NCI-H2081 (cell line): ENCODE measurements at places on chromosomes 12 and 14.
A peak's percentile ranks its signal among the peaks of the same experiment; 100 is the strongest.

DNA sequence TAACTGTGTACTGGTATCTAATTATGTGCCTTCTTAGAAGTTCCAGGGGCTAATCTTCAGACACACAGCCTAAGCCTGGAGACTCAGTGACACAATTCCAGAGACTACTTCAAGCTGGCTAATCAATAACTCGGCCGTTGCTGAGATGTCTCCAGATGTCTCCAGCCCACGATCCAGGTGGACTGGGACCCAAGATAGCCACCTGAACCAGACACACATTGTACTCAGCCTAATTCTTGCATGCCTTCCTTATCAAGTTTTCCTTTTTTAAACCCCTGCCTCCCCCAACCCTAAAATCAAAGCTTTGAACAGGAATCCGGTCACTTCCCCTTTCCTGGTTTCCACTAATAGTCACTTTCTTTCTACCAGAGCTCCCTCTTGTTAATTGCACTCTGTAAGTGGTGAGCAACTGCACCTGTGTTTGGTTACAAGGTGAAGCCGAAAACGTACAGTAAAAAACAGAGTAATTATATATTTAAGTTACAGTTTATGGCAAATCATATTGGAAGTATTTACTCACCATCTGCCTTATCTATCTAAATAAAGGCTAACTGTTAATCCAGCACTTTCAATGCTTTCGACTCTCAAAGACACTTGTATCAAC, 39.8 kb upstream of the PTGDR start:
- peak; percentile 51 for DNase-seq

DNA sequence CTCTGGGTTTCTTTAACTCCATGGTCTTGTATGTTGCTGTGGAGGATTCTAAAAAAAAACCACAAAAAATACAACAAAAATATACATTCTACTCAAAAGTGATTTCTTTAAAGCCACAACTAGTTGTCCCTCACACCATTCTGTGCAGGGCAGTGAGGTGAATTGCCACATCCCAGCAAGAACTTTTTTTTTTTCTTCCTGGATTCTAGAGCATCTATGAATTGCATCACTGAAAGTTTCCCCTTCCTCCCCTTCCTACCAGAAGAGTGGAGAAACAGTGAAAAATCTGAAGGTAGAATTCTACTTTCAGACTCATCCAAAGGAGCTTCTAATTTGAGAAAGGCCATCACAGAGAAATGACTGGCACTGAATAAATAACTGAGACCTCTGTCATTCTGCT, 395.3 kb downstream of the AEBP2 start:
- no peak for DNase-seq

- no peak for DNase-seq
Observed at GRCh38 chr12:51198568-51199365, 19.1 kb downstream of the POU6F1 start.

- no peak for DNase-seq
Observed at GRCh38 chr12:28059668-28060067, 87.1 kb upstream of the PTHLH start.

- peak; percentile 8 for DNase-seq
Observed at GRCh38 chr12:14367040-14367661, 1.7 kb downstream of the ATF7IP start.

DNA sequence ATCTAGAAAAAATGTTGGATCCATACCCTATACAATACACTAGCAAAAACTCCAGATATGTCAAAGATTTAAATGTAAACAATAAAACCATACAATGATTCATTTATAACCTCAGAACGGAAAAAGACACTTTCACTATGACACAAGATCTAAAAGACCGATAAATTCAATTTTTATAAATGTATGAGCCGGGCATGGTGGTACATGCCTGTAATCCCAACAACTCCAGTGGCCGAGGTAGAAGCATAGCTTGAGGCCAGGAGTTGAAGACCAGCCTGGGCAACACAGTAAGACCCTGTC, 2.5 kb upstream of the SOS2 start:
- DNase-seq, result no peak

GRCh38 chr14:94517248-94517640, 8.0 kb upstream of the SERPINA12 start:
- DNase-seq, result no peak

DNA sequence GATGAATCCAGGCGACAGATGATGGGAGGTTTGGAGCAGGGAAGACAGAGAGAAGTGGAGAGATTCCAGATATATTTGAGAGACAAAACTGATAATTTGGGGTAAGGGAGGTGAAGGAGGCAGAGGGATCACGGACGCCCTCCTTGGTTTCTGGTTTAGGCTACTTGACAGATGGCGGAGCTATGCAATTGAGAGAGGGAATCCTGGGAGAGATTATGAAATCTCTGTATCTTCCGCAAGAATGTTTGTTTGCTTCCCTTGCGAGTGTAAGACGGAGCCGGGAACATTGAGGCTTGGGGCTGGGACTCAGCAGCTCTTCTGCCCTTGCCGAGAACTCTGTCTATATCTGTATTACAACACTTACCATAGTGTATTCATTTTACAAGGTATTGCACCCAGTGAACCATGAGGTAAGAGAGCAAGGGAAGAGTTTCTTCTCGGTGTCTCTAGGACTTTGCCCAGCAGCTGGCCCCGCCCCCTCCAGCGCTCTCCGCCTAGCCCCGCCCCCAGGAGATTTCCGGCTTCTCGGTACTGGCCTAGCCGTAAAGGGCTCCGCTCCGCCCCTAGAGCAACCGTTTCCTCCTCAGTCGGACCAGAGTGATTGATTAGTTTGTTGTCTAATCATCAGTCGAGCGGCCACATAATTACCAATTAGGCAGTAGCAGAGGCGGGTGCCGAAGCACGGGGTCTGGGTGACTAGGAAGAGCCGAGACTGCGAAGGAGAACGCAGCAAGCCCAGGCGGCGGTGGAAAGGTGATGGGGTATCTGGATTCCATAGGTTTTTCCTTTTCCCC, at the start of gene PRR13:
TSS of gene PRR13 (plus strand) at position 695 of the 794 bp plus-strand sequence. CDS start 981 bp downstream, outside the sequence.
- peak; percentile 97 for DNase-seq

DNA sequence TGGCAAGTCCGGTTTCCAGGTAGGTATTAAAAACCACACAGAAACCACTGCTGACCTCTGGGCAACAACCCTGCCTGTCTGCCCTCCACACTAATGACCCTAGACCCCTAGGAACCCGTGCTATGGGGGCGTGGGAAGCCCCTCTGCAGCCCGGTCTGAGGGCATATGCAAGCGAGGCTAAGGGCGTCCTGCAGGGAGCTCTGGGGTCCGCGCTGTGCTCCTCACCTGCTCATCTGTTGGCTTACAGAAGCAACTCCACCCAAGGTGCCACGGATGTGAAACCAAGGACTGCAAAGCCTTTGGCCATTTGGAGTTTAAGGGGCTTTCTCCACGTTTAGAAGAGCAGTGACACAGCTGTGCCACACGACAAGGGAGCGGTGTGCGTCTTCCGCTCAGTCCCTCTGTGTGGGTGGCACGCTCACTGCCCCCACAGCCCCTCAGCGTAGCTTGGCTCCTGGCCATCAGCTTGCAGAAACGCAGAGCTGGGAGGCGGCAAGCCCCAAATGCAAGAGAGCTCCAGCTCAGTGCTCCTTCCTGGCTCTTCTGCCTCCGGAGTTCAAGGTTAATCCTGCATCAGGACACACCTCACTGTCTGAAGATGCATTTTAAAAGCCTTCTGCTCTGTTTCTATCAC, 18.4 kb downstream of the AMN start:
- no peak for DNase-seq

DNA sequence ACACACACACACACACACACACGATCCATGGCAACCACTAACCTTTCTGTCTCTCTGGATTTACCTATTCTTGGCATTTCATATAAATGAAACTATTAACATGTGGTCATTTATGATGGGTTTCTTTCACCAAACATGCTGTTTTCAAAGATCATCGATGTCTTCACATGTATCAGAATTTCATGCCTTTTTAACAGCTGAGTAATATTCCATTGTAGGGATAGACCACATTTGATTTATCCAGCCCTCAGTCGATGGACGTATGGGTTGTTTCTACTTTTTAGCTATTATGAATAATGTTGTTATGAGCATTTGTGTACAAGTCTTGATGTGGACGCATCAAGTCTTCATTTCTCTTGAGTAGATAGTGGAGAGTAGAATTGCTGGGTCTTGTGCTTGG, 56.5 kb downstream of the MVK start:
- no peak for DNase-seq

DNA sequence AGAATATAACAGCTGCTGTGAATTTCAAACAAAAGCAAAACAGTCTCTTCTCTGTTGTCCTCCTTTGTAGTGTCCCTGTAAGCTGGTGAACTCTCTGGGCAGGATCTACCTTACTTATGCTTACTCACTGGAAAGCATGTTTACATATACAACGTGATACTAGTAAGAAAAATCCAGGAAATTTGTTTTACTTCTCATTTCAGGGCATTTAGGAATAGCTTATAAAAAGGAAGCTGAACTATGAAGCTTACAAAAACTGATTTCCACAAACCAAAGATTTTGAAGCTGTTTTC, 311.0 kb downstream of the NOVA1 start:
- no peak for DNase-seq

DNA sequence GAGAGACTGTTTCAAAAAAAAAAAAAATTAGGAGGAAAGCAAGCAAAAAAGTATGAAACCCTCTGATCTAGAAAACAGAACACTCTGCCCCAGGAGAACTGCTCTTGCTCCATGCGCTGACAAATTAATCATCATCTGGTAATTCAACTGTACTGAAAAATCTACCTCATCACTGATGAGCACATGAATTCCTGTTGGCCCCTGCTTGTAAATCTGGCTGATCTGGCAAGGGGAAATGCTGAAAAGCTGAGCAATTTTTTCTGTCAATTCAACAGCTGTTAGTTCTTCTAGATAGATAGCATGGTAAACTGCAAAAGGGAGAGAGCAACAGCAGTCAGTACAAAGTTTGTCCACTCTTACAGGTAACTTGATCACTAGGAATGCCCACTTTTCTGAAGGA, 15.2 kb upstream of the CSRNP2 start:
- DNase-seq, result no peak

DNA sequence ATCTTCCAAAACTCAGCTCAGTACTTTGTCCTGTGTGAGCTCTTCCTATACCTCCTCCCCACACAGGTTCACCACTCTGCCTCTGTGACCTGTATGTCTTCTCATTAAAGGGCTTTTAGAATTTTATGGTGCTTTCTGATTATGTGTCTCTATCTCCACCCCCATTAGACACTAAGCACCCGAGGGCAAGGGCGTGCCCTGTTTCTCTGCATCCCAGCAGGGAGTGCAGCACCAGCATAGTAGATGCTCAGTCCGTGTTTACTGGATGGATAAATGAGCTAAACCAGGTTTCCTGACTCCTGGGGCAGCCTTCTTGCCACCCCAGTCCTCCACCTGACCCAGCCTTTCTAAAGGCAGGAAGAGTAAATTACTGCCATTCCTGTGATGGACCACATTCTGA, 333.8 kb downstream of the CACNA1C start:
- DNase-seq, result no peak

DNA sequence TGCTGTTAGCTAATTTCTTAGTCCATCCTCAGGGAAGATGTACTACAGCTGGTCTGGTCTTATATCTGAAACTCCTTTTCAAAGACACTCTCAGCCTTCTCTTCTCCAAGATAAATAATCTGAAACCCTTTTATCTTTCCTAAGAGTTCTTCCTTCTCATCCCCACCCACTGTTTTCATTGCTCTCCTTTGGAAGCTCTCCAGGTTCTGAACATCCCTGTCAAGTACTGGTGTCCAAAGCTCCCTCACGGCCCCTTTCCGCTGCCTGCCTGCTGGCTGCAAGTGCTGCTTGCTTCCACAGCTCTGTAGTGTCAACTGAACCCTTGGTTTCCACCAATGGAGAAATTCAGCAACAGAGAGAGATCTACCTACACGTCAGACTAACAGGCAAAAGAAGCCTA, 6.6 kb upstream of the SLC6A13 start:
- no peak for DNase-seq

GRCh38 chr12:18580291-18580690, 157.5 kb downstream of the PLCZ1 start:
- DNase-seq, result no peak

DNA sequence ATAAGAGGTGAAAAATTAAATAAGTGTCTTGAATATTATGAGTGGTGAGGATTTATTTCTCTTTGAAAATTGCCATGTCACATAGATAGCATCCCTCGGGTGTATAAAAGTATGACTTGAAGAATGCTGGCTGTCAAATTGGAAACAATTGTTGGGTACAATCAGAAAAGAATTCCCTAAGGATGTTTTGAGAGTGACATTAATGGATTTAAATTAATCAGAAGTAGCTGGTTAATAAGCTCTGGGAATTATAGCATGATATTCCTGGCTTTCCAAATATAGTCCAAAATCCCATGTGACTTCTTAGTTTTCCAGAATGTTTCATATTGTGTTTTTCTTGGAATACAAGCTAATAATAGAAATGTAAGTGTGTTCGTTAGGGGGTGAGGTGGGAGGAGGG, 196.5 kb downstream of the ANO4 start:
- DNase-seq, result no peak

DNA sequence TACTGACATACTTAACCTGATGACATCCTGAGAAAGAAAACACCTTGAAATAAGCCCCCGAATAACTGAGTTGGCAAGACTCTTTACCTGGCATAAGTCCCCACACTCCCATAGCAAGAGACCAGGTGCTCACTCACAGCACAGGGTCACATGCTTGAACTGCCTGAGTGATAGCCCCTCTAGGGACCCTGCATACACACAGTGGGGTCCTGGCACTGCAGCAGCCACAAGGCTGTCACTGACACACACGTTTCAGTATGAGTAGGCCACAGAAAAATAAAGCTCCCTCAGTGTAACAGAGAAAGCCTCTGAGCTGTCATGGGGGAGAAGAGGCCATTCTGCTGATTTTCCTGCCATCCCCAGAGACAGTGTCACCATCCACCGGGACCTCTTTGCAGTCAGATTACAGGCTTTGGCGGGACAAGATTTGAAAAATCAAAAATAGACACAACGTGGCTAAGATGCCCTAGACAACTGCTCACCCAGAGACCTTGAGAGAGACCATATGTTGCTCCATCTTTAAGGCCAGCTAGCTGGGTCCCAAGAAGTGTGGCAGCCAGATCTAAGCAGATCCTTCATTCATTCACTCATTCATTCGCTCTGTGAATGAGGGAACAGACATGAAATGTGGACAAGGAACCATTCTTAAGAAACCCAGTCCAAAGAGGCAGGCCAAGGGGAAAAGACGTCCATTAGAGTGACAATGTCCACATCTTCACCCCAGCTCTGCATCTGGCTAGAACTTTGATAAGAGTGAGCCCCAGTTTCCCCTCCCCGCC, 1.6 kb downstream of the SCARB1 start:
- no peak for DNase-seq

- DNase-seq, result no peak
Observed at GRCh38 chr12:123595729-123596128, 6.2 kb upstream of the DDX55 start.

DNA sequence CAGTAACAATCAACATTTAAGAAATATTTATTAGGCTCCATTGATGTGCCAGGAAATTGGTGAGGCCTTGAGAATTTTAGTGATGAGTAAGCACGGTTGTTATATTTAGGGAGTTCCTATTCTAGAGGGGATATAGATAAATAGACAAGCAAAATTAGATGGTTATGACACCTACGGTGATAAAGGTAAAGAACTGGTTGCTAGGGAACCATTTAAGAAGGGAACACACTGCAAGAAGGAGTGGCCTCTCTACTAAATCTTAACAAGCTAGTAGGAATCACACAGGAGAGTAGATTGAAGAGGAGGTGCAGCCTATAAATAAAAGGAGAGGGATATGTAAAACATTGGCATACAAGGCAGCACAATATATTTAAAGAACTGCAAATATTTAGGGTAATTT, 155.2 kb downstream of the LRIG3 start:
- no peak for DNase-seq

GRCh38 chr14:35299708-35300107, 7.5 kb downstream of the PSMA6 start:
- no peak for DNase-seq

GRCh38 chr14:27553790-27554189, 956.0 kb upstream of the NOVA1 start:
- no peak for DNase-seq
